Fibroblast of skin of scalp (primary cell): ENCODE measurements at places on chromosomes 7 and 10.

- DNase-seq, result peak; percentile 69
Measured at GRCh38 chr7:1169409-1170368, 9.7 kb upstream of the ZFAND2A start.

GRCh38 chr7:47340517-47340916 lies 241.4 kb downstream of the TNS3 start:
- DNase-seq, result no peak

DNA sequence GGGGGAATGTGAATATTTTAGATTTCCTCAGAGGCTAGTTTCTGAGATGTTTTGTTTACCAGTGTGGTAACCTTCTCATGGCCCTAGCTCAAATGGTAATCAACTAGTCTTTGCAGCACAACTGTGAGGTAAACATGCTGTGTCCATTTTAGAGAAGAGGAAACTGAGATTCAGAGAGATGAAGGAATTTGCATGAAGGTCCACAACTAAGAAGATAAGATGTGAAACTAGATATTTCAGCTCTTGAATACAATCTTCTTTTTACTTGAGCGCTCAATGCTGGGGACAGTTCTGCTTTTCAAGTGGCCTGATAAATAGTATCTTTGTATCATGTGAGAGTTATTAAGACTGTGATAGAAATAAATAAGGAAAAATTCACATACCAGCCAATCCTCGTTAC lies 245.4 kb downstream of the AUTS2 start:
- DNase-seq, result no peak

GRCh38 chr10:60334991-60335390 lies 54.7 kb downstream of the ANK3 start:
- DNase-seq, result peak; percentile 90
